ENCODE measurements at places on chromosomes 12 and 14.
A peak's percentile ranks its signal among the peaks of the same experiment; 100 is the strongest.

GRCh38 chr14:48582938-48583337 lies 907.5 kb upstream of the MDGA2 start:
- DNase-seq = no peak

DNA sequence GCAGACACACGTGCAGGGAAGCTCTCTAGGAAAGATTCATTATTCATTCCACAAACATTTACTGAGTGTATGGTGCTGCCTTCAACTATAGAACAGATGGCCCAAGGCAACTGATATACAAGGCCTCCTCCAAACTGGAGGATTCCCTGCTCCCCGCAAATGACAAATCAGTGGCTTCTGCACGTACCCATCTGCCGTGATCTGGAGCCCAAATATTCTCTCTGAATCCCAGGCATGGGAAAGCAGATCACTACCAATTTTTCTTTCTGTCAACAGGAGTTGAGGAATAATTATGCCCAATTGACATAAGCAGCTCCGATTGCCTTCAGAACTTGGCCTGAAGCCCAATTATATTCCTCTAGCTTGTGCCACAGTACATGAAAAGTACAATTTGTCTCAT lies 174.2 kb upstream of the CCDC196 start:
- no peak for DNase-seq

DNA sequence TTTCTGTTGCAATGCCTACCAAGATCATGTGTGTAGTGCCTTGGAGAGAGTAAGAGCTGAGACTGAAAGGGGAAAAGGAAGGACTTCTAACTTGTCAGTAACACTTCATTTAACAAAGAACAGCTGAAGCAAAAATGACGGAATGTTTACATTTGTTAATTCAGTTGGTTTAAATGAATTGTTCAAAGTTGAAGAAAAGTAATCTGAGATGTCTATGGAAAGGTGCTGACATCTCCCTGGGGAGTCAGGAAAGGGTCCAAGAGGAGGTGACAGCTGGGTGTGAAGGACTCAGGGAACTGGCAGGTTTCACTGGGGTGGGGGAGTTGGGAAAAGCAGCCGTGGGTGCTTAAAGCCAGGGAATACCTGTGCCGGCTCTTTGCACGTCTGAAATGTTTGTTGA lies 7.9 kb downstream of the TMEM63C start:
- no peak for DNase-seq

GRCh38 chr12:84969226-84969625 lies 56.6 kb upstream of the SLC6A15 start:
- no peak for DNase-seq

DNA sequence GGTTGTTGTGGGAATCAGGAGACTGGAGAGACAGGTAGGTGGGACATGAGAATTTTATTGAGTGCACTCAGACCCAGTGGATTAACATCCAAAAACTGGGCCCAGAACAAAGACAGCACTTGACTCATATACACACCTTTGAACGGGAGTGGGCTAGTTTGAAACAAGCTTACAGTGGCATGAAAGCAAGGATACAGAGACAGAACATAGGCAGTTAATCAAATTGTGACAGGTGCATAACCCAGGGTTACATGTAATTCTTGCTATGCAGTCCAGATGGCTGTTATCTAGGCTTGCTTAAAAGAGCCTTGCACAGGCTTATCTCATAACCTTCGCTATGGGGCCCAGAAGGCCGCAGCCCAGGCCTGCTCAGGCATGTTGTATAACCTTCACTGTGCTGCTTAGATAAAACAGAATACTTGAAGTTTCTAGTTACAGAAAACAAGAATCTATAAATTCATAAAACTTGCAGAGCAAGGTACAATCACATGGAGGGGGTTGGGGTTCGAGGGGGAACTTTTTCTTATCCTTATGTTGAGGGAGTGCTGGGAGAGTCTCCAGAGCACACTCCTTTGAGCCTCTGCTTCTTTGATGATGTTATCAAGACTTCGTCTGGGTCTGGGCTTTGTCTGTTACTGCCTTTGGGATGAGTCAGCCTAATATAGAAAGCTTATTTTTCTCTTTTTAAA lies 81.7 kb downstream of the TNFAIP2 start:
- peak; percentile 22 for DNase-seq

GRCh38 chr14:63727231-63727735 lies 582 bp downstream of the SGPP1 start:
- peak; percentile 6 for DNase-seq

DNA sequence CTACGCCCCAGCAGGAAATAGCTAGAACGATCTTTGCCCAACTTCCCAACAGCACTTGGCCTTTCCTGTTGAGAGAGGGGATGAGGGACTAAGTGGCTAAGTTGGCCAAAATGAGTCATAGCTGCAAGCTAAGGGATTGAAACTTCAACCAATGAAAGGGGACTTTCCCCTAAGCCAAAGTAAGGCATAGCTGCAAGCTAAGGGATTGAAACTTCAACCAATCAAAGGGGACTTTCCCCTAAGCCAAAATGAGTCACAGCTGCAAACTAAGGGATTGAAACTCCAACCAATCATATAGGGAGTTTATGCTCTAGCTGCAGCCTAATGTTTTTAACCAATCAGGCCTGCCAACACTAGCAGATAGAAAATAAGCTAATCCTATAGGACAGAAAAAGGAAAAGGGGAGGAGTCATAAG lies 100.5 kb upstream of the SSTR1 start:
- DNase-seq = no peak

- peak; percentile 52 for DNase-seq
These were observed 143.7 kb upstream of the FRMD6 start for GRCh38 chr14:51507906-51508511.

DNA sequence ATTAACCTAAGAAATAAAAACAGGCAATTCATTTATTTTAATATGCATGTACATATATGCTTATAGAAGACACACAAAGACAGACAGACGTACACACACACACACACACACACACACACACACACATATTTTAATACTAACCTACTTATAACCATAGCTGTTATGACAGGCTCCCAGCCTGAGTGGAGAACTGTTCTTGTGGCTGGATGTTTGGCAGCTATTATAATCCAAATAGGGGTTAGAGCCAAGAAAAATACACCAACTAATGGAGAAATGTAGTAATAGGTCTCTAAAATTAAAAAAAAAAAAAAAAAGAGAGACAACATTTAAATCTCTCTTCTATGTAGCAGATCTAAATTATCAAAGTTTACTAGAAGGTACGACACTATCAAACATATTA lies 91.8 kb downstream of the SLC41A2 start:
- DNase-seq = peak; percentile 33
